ENCODE measurements at places on chromosomes 1 and 21.
A peak's percentile ranks its signal among the peaks of the same experiment; 100 is the strongest.

GRCh38 chr1:173330149-173330951 lies 123.2 kb upstream of the TNFSF4 start:
- peak; percentile 65 for DNase-seq

GRCh38 chr21:30963502-30963901 lies 74.8 kb downstream of the KRTAP19-8 start:
- no peak for DNase-seq

DNA sequence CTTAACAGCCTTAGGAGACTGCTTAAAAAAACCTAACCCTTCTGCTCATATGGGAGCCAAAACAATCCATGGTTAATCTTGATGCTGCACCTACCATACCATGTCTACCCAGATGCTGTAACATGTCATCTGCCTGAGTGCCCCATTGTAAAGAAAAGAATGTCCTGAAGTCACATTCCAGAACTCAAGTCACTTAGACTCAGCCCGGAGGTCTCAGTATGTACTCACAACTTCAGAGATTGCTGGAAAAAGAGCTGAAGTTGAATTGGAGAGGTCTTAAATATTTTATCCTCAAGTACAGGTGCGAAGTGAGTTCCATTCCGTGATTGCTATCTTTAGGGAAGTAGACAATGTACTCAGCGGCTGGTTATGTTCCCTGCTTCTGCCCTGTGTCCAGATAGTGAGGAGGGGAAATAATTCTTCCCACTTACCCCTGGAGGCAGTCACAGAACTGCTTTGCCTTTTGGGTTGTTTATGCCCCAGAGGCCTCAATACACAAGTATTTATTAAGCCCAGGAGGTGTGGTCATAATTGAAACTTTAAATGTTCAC lies 57.5 kb upstream of the HOOK1 start:
- no peak for DNase-seq

DNA sequence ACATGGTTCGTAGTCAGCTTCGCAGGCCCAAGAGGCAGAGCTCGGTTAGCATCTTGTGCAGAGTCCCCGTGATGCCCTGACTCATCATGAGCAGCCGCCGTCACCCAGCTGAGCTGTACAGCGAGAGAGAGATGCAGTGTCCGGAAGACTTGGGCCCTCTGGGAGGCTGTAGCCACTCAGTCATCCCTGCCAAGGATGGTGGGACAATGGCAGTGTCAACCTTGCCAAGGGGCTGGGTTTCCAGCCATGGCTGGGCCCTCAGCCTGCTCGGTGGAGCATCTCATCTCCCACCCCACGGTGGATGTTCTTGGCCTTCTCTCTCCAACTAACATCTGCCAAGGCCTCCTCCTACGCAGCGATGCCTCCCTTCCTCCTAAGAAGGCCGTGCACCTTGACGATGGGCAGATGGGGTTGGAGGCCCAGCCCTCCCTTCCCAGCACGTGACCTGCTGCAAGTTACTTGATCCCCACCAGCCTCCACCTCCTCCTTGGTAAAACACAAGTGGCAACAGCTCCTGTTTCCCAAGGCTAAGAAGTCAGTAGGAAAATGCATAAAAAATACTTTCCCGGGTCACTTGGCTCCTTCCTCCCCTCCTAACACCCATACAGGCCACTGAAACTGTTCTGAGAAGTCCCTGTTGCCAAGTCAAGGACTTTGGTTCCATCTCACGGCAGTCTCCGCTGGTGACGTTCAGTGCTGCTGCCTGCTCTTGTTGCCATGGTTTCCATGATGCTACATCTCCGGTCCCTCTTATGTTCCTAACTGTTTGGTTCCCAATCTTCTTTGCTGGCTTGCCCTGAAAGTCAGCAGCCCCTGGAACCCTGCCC lies 384.7 kb upstream of the VAMP3 start:
- DNase-seq: no peak

- DNase-seq: no peak
Observed at GRCh38 chr1:170377896-170378634, 153.9 kb upstream of the GORAB start.

- no peak for DNase-seq
Observed at GRCh38 chr1:32549616-32550015, 10.4 kb downstream of the ZBTB8A start.

DNA sequence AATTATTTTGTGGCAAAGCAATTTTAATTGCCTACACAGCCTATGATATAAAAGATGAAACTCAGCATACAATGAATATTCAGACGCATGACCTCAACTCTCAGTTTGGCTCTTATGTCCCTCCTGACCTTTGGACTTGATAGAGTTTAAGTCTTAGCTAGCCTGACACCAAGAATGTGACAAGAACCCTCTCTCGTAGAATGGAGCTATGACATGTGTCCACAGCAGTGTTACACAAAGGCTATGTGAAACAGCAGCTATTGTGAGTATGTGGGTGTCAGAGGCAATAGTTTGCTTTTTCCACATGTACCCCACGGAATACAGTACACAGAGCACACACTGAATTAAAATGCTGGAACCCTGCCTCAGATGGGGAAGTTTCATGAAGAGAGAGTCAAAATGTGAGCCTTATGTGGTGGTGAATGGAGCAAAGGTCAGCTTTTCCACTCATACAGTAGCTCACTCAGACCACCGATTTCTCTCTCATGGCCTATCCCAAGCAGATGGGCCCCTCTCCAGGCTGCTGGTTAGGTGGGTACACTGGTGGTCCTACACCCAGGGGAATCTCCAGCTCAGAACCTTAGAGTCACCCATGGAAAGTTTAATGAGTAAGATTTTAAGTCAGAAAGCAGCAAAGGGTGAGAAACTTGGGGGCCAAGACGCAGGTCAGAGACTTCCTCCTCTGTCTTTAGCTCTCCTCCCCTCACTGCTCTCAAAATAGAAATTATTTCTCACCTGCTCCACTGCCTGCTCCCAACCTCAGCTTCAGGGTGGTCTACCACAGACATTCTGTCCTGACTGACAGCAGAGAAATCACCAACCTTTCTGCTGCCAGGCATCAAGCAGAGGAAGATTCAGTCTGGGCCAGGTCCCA lies 10.1 kb upstream of the XCL2 start:
- no peak for DNase-seq

DNA sequence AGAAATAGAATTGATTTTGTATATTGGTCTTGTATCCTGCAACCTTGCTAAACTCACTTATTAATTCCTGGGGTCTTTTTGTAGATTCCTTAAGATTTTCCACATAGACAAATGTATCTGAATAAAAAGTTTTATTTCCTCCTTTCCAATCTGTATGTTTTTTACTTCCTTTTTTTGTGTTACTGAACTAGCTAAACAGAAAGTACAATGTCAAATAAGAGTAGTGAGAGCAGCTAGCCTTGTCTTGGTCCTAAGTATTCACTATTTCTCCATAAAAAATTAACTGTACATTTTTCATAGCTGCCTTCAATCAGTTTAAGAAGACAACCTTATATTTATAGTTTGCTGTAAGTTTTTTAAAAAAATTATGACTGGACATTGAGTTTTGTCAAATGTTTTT lies 74.9 kb downstream of the FASLG start:
- no peak for DNase-seq

DNA sequence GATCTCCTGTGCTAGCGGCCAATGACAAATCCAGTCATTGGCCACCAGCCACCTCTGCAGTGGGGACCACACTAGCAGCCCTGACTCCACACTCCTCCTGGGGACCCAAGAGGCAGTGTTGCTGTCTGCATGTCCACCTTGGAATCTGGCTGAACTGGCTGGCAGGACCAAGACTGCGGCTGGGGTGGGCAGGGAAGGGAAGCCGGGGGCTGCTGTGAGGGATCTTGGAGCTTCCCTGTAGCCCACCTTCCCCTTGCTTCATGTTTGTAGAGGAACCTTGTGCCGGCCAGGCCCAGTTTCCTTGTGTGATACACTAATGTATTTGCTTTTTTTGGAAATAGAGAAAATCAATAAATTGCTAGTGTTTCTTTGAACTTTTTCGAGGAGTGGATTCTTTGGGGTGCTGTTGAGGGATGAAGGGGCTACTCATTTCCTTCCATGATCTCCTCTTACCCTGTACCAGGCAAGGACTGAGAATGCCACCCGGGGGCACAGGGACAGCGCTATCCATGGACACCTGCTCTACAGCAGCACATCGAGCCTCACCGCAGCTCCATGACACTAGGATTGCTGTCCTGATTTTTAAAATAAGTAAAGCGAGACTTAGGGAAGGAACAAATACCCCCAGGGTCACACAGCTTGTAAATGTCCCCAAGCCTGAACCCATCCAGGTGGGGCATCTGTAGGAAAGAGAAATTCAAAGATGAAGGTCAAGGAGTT lies 44.7 kb downstream of the TNNT2 start:
- DNase-seq: no peak

DNA sequence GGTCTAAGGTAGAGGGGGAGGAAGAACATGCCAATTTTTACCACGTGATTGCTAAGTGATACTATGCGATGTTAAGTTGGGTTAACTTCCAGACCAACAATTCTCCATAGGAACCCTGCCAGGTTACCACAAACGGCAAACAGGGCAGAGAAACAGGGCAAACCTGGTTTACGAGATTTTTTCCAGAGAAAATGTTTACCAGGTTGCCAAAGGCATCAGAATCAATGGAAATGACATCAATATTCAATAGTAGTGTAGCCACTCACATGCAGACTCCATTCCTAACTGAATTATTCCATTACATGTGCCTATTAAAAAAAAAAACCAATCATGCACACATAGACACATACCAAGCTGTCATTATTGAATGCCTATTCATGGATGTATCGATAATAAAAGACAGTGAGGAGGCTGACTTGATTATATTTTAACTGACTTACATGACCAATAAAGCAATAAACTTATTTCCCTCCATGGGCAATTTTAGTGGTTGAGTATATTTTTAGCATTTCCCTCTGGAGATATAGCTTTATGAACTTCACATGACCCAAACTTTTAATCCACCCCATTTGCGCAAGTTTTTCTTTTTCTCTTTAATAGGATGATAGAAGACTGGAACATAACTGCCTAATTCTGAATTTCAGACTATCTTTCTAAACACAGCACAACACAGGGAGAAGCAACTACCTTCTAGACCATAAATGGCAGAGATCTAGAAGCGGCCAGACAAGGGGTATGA lies 40.5 kb upstream of the KCNE1 start:
- no peak for DNase-seq

DNA sequence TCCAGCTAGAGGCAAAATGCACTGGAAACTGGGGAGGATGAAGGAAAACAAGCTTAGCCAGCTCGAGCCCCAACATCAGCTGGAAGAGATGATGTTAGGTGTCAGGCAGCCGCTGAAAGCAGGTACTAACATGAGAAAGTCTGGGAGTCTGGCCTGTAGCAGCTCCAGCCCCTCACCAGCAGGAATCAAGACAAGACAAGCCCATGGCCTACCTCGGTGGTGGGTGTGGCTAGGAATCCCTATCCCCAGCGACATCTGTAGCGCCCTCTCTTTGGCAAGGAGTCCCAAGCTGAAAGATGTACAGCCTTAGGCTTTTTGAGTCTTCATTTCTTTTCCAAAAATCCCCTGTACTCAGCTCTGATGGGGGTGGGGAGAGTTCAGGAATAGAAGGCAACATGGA lies 2.6 kb downstream of the DLGAP3 start:
- DNase-seq: no peak

DNA sequence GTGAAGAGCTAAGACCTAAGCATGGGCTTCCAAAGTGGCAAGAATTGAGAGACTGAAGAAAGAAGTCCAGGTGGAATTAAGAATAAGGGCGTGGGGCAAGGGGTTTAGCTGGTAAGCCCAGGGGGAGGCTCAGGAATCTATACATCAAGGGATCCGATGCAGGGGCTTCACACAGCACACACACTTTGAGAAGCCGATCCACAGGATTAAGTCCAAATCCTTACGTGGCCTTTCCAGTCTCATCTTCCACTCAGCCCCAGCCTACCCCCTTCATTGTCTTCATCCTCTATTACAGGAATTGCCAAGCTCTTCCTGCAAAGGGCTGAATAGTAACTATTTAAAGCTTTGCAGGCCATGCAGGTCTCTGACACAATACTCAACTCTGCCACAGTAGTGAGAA lies 101.3 kb downstream of the TGFBR3 start:
- no peak for DNase-seq

DNA sequence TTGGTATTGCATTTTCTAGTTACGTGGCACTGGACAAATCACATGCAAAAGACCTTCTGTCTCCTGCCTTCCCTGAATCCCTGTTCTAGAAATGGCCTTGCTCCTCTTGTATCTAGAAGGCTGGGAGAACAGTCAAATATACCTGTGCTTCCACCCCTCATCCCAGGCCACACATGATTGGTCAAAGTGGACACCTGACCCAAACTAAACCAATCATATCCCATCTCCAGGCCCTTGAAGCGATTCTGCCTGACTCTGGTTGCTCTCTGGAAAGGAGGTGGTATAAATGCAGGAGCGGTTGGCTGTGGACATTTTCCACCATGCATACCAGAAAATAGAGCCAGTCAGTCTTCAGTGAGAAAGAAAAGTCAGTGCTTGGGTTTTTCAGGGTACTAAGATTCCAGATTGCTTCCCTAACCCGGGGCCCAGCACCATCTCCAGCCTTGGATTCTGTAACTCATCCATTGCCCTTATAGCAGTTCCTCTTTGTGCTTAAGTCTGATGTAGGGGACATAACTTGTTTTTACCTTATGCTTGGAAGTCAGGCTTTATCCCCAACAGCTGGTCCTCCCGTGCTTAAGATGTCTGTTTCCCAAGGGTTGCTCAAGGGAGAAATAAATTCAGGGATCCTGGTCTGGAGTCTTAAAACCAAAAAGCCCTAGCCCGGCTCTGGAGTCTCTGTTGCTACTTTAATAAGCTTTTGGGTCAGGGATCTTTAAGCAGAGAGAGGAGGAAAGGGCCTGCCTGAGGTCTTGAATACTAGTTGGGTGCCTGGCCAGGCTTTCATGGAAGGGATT lies 7.7 kb upstream of the PHC2 start:
- DNase-seq: no peak

GRCh38 chr1:172288581-172288980 lies 131.9 kb upstream of the C1orf105 start:
- DNase-seq: no peak

GRCh38 chr1:215793180-215793579 lies 226.1 kb downstream of the KCTD3 start:
- DNase-seq: peak; percentile 20

GRCh38 chr1:43311521-43311920 lies 10.7 kb downstream of the TIE1 start:
- no peak for DNase-seq

DNA sequence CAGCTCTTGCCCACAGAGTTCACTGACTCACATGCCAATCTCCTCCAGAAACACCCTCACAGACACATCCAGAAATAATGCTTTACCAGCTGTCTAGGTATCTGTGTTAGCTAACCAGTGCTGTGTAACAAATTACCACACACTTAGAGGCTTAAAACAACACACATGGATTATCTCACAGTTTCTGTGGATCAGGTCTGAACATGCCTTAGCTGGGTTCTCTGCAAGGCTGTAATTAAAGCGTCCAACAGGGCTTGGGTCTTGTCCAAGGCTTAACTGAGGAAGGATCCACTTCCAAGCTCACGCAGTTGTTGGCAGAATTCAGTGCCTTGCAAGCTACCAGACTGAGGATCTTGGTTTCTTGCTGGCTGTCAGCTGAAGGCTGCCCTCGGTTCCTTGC lies 92.5 kb upstream of the RGS4 start:
- no peak for DNase-seq

- no peak for DNase-seq
Observed at GRCh38 chr1:7077970-7078369, 292.7 kb downstream of the CAMTA1 start.
